ENCODE measurements at places on chromosomes 2 and 18. TPM values are rescaled to one million over a fixed set of nuclear protein-coding genes. Genes with fewer than 3 reads are reported as not detected.

GRCh38 chr2:160201849-160202539 is 1.9 kb upstream of the ITGB6 start:
- no peak for DNase-seq

CD8B2 gene
- 0.23 TPM for polyA plus RNA-seq

- DNase-seq: no peak
Measured at GRCh38 chr2:20352230-20352578, 1.6 kb upstream of the PUM2 start.

SERPINB10 gene
- polyA plus RNA-seq: 0.27 TPM

BOLL gene
- 0.22 TPM for polyA plus RNA-seq

HS1BP3 gene
- polyA plus RNA-seq: 14.6 TPM

ALKAL2 gene
- 4.9 TPM for polyA plus RNA-seq

DSG2 gene
- 55.9 TPM for polyA plus RNA-seq

DNA sequence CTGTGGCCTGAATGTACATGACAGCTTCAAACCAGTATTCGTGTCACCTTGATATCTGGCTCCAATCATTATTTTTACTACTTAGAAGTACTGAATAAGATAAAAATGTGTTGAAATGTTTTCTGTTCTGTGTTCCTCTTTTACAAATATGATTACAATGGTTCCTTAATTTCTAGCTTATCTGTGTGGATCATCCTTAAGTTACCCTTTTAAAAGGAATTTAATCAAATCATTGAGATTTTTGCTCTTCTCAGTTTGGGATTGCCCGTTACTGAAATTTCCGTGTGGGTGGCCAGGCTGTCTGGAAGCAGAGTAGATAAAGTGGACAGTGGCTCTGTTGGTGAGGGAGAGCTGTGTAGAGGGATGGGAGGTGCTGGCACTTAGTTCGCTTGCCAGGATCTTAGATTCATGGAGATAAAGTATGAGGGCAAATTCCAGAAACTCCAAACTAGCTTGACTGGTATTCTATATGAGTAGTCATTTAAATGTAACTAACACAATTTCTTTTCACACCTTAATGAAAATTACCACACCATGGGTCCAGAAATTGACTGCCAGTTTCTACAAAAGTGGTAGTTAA is 27.4 kb upstream of the SAG start:
- DNase-seq: no peak

SPDYA gene
- 3.9 TPM for polyA plus RNA-seq

DNA sequence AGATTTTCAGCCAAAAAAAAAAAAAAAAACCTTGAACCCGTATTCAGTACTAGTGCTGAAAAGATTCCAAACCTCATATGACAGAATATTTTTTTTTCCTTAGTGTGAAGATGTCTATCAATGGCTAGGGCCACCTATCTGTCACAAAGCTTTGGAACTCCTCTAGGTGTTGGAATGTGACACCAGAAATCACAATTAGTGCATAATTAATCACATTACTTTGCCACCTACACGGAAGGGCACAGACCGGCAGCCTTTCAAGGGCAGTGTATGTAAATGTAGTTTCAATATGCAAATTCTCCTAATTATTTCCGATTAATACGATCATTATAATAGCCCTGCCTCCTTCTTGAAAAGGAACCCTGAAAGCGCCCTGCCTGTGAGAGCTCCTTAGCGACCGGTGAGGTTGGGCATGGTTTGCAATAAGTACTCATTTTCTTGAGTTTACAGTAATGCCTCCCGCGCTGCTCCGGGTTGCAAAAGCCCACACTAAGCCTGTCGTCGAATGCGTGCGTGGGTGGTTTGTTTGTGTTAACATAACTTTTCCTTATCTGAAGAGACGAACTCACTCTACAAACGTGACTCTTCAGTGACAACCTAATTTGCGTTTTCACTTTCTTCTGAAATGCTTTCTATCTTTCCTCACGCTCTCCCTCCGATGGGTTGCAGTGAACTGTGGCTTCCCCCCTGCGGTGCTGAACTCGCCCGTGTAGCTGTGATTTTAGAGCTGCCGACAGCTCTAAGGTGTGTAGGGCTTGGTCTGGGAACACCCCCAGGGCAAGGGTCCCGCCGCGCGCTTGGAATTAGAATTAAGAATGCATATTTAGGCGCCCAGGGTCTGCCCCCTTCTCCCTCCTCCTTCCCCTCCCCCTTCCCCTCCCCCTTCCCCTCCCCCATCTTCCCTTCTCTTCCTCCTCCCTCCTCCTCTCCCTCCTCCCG is 765 bp upstream of the ID2 start:
- peak; percentile 69 for DNase-seq

RIT2 gene
- 0.13 TPM for polyA plus RNA-seq

DNA sequence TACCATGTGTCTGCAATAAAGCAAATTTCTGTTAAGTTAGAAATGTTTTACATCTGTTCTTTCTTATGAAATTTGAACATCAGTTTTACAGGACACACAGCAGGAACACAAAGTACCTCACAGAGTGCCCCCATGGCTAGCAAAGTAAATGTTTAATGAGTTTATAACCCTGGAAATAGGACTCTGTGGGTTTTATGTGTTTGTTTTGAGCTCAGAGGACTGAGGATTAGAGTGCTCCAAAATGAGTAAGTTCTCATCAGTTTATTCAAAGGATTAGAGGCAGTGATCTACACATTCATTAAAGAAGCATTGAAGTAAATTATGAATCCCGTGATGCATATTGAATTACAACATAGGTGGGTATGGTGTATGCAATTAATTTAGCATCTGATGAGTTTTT is 281.8 kb downstream of the GULP1 start:
- DNase-seq: no peak

DNA sequence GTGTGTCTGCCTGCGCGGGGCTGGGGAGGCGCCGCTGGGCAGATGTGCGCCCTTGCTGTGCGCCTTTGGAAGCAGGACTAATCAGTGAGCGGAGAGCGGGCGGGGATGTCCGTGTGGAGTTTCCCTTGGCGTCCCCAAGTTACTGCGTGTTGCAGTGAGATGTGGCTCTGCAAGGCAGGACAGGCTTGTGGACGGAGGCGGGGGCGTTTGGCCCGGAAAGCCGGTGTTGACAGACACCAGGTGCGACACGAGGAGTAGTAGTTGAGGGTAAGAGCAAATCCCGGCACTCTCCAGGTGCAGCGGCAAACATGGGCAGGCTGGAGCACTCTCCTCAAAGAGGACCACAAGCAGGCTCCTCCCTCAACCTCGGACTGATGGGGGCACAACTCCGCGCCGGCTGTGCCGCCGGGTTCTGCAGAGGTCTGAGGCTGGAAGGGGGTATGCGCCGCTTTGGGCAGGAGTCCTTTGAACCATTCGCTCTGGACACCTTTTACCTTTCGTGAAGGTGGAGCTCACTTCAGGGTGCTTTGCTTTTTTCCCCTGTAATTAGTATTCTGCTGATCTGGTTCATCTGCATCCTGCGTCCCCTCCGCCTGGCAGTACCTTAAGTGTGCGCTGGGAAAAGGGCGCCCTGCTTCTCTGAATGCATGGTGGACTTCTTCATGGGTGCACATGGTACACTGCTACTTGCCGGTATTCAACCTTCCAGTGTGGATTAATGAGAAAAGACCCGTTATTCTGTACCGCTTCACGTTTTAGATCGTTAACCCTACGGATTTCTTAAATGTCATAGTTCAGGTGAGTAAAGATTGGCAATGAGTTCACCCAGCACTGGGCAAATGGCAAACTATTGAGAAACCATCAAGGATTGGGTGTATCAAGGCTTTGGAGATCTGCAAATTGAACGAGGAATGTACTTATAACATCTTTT is 608 bp downstream of the CDH7 start:
- no peak for DNase-seq

MYO1B gene
- 108 TPM for polyA plus RNA-seq

- DNase-seq: no peak
Measured at GRCh38 chr2:223232285-223232684, 180.3 kb downstream of the KCNE4 start.

GRCh38 chr2:1585635-1586034 is 158.7 kb downstream of the PXDN start:
- DNase-seq: no peak

GRCh38 chr2:137644731-137645130 is 319.5 kb upstream of the HNMT start:
- DNase-seq: no peak

- DNase-seq: no peak
Measured at GRCh38 chr2:215799194-215799593, 214.2 kb downstream of the MREG start.

- no peak for DNase-seq
Measured at GRCh38 chr18:45046228-45046627, 365.5 kb downstream of the SETBP1 start.

DNA sequence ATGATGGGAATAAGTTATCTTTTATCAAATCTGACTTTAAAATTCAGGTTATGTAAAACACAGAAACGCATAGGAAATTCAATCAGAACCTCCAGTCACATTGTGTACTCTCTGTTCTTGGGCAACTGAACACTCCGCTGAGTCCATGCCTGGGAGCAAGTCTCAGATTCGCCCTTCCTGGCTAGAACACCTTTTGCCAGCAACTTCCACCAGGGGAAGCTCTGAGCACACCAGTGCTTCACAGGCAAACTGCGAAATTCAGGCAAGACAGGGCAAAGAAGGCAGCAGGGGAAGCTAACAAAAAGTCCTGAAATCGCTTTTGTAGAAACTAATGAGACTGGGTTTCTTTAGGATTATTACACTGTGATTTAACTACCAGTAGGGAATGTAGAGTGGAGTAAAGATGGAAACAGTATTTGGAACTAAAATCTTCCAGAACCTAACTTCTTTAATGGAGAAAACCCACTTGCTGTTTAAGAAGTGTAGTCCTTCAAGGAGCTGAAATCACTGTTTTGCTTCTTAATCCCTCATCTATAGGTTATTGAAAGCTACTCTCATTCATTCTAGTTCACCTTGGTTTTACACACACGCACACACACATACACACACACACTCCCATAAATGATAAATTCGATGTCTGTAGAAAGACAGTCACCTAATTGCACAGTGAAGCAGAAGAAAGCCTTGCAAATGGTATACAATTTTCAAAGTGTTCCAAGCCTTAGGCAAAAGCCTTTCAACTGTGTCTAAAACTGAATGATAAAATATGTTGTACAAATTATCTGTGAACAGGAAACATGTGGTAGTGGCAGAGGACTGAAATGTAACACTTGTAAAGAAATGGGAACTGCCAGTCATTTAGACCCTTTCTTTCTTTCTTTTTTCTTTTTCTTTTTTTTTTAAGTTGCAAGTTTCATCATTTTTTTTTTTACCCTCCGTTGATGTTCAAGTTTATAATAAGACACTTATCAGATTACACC is 214.5 kb downstream of the TMEM182 start:
- DNase-seq: peak; percentile 60

- no peak for DNase-seq
Measured at GRCh38 chr2:174544156-174544555, 53.4 kb downstream of the WIPF1 start.

GRCh38 chr18:37564711-37565100 is 892 bp downstream of the CELF4 start:
- DNase-seq: peak; percentile 84

FAM237A gene
- not detected for polyA plus RNA-seq

RPRM gene
- polyA plus RNA-seq: 3.2 TPM

CD207 gene
- polyA plus RNA-seq: not detected

FZD7 gene
- polyA plus RNA-seq: 64.1 TPM

GRCh38 chr2:120344976-120345581 is 857 bp upstream of the INHBB start:
- no peak for DNase-seq

IL1F10 gene
- polyA plus RNA-seq: not detected

FABP1 gene
- polyA plus RNA-seq: 21.2 TPM

DNA sequence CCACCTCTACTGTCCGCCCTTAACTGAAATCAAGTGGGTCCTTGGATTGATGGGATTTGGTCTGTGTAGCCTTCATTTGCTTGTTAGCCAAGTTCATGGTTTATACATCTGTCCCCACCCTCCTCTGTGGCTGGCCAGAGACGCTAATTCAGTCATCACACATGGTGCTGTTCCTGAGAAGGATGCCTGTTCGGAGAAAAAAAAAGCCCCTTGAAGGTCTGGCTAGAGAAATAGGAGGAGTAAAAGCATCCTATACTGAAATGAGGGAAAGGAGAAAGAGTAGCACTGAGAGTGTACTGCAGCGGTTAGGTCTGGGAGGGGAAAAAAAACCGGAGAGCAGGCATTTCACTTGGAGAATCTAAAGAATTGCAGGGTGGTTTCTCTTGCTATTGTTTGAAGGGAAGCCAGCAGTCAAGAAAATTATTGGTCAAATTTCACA is 180.6 kb upstream of the EPAS1 start:
- DNase-seq: no peak

GRCh38 chr2:76467326-76467725 is 756.6 kb upstream of the GCFC2 start:
- DNase-seq: no peak

YES1 gene
- 75.3 TPM for polyA plus RNA-seq

DNA sequence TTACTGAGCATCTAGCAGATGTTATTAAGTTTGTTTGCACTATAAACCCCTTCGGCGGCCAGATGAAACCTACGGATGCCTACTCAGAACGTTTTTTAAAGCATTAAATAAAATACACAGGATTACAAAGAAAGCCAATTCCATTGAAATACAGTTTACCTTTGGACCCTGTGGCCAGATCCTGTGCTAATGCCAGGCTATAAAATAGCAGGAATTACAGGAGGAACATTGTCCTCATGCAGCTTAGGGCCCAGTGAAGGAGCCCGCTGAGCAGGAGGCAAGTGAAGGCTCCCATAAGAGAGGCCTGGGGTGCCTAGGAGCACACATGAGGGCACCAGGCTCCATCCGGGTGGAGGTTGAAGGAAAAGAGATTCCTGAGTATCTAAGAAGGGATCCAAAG is 310.4 kb downstream of the MTX2 start:
- no peak for DNase-seq

DNA sequence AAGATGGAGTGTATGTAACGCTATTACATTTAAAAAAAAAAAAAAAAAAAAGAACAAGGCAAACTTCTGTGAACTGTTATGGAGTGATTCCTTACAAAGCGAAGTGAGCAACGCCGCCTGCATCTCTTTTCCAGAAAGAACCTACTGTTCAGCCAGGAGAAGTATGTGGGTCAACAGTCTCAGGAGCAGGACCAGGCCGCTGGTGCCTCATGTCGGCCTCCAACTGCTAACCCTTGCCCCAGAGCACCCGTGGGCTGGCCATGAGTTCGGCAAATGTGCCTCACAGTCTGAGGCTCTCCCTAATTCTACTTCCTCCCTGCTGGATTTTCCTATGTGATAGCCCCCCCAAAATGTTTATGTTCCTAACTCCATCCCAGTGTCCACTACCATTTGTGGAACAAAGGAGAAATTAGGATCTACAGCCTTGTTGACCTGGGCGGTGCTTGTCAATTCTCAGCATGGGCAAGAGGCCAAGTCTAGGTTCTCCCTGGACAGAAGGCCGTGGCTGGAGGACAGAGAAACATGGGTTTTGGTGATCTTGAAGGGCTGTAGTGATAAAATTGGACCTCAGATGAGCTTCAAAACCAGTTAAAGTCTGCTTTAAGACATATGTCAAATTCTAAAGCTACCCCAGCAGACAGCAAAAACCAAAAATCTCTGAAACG is 15.9 kb downstream of the FAM168B start:
- no peak for DNase-seq

DNA sequence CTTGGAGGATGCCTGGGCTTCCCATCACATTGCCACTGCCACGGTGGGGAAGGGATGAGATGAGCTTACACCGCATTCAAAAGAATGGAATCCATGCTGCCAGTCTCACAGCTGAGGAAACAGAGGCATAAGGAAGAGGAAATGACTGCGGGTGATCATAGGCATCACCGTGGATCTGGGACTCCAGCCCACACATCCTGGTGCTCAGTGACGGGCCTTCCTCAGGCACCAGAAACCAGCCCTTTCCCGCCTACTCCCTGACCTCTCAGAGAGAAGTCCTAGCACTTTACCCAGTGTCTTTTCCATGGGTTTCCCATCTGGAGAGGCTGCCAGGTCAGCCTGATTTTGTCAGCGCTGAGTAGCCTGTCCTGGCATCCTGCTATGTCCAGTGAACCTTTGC is 5.3 kb upstream of the PLB1 start:
- DNase-seq: no peak

Data from left kidney (tissue), 8 donors.